ENCODE measurements at places on chromosomes 7 and 10.

DNA sequence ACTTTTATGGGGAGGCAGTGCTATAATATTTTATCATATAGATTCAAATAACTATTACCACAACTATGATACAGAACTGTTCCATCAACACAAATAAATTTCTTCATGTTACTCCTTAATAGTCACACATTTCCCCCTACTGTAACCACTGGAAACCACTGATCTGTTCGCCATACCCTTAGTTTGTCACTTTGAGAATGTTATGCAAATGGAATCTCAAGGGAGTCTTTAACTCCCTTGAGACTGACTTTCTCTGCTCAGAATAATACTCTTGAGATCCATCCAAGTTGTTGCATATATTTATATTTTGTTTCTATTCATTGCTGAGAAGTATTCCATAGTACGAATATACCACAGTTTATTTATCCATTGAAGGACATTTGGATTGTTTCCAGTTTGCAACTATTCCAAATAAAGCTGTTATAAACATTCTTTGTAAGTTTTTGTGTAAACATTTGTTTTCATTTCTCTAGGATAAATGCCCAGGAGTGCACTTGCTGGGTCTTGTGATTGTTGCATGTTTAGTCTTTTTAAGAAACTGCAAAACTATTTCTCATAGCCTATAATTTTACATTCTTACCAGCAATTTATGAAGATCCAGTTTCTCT is 19.7 kb upstream of the PON2 start:
- no peak for DNase-seq

DNA sequence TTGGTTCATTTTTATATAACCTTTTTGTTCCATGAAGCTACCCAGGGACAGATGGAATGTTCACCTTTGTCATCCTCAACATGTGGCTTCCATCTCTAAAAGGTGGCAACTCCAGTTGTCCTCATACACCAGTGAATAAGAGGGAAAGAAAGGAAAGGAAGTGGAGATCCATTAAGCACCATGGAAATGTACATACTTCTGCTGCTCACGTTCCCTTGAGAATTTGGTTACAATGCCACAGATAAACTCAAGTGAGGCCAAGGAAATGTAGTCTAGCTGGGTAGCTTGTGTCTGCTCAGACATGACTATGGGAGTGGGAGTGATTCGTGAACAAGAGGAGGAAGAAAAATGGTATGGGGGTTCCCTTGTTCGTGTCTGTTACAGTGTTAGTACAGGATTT is 237.1 kb upstream of the FAM3C start:
- DNase-seq, result no peak

- DNase-seq, result no peak
Observed at GRCh38 chr7:1121886-1122831, 34.2 kb downstream of the GPER1 start.

- no peak for DNase-seq
Observed at GRCh38 chr7:41699516-41699915, 3.4 kb downstream of the INHBA start.

GRCh38 chr10:27569946-27570345 is 65.8 kb downstream of the RAB18 start:
- no peak for DNase-seq

DNA sequence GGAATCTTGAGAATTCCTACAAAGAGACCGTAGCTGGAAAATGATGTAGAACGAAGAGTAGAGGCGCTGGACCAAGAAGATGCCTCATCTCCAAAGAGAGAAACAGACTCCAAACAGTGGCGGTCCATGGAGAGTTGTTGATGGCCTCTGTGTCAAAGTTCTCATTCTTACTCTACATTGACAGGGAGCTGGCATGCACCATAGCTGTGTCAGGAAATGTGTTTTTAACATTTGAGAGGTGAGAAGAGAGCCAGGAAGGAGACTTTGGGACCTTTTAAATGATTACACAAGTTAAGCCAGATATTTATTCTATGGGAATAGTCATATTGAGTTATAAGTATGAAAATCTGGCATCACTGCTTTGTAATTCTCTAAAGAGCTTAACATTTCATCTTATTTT is 61.5 kb upstream of the FERD3L start:
- DNase-seq, result no peak
